ENCODE measurements at places on chromosomes 6 and 20.

DNA sequence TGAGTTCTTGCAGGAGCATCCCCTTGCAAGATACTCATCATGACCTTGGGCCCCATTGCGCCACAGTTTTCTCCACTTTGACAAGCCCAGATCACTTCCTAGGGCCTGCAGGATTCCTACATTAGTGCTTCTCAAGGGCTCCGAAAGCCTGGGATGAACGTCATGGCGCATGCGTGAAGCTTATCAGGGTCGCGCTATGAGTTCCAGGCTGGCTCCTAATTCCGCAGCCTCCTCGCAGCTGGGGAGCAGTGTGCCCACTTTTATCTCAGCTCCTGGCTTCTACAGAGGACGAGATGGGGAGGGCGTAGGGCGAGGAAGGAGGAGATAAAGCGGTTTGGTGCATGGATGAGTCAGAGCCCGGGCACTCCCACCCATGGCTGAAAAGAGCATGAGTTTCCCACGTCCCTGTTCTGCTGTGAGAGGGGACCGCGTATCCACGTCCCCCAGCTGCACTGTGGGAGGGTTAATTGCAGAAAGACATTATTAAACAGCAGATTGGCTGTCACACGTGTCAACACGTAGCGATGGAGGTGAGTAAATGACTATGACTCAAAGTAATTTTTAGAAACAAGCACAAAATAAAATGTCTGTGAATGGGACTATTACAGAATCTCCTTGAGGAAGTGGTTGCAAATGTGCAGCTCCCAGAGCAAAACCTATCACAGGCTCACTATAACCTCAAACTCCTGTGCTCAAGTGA, 72.9 kb upstream of the DSP start:
- DNase-seq: no peak

DNA sequence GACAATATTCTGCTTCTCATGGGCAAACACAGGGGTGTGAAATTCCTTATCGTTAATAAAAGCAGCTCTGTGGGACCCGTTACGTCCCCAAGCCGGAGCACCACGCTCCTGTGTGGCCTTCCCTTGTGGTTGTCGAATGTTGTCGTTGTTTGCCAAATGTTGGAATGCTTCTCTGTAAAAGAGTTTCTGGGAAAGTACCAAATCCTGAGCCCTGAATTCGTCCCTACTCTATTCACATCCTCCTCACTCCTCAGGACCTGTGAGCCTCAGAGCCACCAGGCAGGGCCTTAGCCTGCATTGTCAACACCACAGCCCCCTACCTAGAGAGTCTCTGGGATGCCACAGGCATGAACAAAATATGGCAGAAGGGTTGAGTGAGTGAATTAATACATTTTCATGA, 64.0 kb downstream of the THBS2 start:
- no peak for DNase-seq

DNA sequence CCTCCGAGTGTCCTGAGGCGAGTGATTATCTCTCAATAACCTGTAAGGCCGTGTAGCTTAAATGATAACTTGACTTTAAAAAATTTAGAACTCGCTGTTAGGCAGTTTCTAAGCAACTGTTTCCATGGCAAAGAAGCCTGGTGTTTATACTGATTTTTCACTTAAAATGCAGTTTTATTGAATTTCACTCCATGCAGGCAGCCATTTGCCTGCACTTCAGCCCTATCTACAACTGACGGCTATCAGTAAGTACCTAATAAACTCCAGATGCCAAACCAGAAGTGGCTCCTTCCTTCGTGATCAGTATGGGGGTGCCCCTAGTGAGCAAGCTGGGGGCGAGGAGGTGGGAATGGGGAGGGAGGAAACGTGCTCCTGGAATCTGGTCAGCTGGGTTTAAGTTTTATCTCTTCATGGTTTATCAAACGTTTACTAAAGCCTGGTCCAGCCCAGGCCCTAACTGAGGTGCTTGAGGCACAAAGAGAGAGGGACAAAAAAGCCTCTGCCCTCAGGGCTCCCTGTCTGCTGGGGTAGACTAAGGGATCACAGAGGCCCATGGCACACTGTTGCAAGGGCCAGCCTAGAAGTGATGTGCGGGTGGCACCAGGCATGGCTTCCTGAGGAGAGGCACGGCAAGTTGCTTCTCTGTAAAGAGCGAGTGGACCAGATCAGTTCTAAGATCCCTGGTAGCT, 45.5 kb downstream of the TTI1 start:
- DNase-seq: no peak

DNA sequence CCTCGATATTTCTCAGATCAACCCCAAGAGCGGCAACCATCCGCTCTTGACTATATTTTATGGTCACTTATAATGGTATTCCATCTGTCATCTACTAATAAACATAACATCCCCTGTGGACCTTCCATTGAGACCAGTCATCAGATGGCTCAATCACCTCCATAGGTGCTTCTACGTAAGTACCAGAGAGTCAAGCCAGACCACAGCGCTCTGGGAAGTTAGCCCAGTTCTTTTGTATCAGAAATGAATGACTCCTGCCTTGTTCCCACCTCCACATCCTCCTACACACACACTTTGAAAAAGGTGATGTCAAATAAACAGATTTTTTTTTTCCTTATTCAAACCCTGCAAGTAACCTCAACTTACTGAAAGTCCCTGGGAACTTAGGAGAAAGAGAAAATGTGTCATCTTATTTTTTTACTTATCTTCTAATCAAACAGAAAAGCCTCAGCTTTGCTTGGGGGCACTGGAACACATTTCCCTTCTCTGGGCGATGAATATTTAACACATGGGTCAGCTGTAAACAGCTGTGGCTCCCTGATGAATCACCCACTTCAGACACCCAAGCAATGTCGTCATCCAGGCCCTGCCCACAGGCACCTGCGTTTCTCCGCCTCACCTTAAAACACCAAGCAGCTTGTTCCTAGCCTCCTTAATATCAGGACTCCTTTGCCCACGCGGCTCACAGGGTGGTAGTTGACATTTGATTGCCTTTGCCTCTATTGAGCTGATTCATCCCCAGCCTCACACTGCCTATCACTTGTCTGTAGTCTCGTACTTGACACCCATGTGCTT, 121.4 kb upstream of the LY86 start:
- DNase-seq: no peak

- DNase-seq: no peak
Measured at GRCh38 chr20:25061821-25062530, 4.0 kb upstream of the ACSS1 start.

DNA sequence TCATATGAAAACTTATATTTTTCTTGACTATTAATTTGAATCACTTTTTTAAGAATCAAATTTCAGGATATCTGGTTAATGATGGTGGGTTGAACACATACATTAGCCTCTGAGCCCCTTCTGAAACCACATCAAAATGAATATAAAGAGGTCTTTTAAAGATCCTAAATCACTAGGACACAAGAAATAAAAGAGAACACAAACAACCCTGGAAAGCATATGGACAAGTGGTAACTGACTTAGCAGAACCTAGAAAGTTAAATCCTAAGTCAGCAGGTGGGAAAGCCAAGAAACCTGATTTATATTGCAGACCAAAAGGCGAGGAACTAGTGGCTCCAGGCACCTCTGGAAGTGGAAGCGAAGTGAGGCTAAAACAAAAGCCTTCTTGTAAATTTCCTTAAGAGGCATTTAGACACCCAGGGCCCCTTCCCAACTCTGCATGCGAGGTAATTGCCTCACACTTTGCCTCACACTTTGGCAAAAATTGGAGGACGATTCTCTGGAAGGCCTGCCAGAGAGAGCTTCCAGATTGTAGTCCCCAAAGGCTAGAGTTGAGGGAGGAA, 293.9 kb downstream of the KHDC1L start:
- no peak for DNase-seq

- DNase-seq: no peak
Measured at GRCh38 chr6:129314575-129314974, 395.4 kb downstream of the ARHGAP18 start.

- DNase-seq: peak; percentile 42
Measured at GRCh38 chr6:109441069-109441816, 719 bp downstream of the SMPD2 start.

- peak; percentile 1 for DNase-seq
Measured at GRCh38 chr20:5919626-5920544, 30.4 kb downstream of the TRMT6 start.

DNA sequence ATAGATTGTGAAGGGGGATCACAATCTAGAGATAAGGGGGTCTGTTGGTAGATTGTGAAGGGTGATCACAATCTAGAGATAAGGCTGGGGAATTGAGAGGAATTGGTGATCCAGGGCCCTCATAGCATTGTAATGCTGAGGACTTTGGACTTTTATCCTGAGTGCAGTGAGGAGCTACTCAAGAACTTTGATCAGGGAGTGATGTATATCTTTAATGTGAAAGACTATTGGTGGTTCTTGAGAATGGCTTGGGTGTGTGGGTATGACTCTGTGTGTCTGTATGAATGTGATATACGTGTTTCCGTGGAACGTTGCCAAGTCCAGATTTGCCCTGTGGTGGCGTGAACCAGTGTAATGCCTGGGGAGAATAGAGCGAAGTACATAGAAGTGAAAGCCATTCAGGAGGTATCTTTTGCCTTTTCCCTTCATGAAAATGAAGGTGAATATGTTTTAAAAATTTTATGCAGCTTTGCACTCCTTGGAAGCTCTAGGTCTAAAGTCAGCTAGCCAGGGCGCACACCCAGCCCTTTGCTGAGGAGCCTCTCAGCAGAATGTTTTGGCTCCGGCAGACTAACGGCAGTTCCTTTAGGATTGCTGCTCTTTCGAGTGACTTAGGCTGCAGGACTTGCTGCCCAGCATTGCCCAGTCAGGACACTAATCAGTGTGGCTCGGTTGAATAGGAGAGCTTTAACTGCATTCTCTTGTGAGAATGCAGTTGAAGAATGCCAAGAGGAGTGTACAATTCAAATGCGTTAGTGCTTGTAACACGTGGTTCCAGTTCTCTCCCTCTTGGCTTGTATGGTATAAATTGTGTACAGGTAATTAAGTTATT, 3.5 kb downstream of the ZFAND3 start:
- DNase-seq: no peak

- DNase-seq: no peak
Measured at GRCh38 chr20:63351811-63352591, 9.1 kb downstream of the CHRNA4 start.

DNA sequence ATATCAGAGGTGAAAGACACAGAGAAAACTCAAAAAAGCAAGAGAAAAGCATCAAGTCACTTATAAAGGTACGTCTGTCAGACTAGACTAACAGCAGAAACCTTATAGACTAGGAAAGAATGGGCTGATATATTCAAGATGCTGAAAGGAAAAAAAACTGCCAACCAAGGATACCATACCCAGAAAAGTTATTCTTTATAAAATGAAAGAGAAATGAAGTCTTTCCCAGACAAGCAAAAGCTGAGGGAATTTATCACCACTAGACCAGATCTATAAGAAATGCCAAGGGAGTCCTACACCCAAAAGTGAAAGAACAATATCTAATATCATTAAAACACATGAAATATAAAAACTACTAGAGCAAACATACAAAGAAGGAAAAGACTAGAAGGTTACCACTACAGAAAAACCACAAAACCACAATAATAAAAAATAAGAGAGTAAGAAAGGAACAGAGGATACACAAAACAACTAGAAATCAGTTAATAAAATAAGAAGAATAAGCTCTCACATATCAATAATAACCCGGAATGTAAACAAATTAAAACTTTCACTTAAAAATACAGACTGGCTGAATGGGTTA, 6.2 kb downstream of the MOXD1 start:
- no peak for DNase-seq

- DNase-seq: no peak
Measured at GRCh38 chr6:77030929-77031674, 432.2 kb downstream of the HTR1B start.

DNA sequence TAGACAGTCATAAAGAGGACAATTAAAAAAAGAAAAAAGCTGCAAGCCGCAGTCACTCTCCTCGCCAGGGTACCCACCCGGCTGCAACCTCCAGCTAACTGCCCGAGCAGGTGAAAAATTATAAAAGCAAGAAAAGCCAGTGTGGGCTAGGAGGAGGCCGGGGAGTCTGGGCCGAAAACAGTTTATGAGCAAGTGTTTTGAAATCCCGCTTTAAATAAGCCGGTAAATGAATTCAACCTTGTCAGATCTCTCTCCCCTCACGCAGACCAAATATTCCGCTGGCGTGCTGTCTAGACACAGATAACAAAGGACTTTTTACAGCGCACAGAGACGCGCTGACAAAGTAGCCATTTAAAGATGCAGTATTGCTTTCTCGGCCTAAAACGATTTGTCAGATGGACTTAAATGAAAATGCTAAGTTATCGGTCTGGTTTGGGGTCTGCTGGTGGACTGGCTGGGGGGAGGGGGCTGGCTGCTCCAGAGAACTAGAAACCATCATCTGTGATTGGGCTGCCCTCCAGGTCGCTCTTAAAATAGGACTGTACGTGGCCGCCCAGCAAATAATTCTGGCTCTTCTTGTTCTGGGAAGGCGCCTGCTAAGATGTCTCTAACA, 24.6 kb downstream of the PMEPA1 start:
- DNase-seq: no peak

DNA sequence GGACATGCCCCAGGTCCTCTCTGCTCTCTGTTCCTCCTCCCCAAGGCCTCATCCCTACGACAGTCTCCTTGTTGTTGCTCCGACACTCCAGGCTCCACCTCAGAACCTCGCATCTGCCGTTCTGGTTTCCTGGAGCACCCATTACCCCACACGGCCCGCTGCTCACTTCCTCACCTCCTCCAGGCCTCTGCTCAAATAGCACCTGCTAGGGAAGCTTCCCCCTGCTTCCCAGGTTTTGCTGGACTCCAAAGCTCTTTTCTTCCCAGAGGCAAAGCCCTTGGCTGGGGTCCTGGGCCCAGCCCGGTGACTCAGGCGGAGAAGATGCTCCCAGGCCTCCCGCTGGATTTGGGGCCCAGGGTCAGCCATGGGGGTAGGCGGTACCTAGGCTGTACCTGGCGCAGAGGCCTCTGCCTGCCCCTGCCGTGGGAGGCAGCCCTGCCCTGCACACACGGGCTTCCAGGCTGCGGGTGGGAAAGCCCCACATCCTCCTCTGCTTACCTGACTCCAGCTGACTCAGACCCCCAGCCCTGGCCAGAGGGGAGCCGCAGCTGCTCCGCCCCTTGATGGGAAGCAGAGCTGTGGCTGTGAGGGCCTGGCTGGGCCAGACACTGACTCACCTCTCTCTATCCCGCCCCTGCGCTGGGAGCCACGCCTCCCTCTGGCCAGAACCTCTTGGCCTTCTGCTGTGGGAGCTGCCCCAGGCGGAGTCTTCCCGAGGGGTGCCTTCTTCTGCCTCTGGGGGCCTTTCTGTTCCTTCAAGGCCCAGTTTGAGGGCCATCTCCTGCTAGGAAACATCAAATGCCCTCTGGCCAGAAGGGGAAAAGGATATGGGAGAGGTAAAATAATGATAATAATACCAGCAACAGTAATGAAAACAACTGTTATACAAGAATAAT, 130.5 kb downstream of the CEBPB start:
- no peak for DNase-seq

Measured in CD4-positive, alpha-beta T cell treated with Interferon alpha-2 for 1 hour (primary cell).